ENCODE measurements at places on chromosomes 2 and 18.

- DNase-seq, result no peak
These were observed 29.5 kb upstream of the ATRAID start for GRCh38 chr2:27182346-27182745.

- DNase-seq, result no peak
These were observed 11.8 kb downstream of the COL4A4 start for GRCh38 chr2:227152093-227152766.

DNA sequence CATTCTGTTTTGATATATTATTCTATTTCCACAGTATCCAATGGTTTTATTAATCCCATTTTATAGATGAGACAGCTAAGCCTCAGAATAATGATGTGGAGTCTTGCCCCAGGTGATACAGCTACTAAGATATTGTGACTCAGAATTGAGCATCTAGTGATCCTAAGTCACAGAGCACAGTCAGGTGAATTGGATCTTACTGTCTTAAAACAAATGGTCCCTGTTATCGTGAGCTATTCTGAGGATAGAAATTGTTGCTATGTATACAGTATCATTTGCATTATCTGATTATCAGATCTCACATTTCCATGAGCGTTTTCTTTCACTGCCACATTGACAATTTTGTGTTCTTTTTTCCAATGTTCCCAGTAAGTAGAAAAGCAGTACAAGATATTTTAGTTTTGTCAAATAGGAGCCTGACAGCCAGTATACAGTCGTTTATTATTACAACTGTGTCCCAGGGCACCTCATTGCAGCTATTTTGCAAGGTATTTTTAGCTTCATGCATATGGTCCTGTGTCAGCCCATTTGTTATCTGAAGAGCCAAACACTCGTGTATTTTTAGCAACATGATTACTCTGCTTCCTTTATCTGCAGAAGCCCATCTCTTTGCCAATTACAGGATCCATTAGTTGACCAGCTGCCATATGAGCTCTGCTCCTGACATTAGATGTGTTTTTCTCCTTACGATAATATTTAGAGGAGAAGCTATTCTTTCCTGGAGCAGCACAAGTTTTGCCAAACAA lies 25.1 kb upstream of the SGPP2 start:
- DNase-seq, result no peak

DNA sequence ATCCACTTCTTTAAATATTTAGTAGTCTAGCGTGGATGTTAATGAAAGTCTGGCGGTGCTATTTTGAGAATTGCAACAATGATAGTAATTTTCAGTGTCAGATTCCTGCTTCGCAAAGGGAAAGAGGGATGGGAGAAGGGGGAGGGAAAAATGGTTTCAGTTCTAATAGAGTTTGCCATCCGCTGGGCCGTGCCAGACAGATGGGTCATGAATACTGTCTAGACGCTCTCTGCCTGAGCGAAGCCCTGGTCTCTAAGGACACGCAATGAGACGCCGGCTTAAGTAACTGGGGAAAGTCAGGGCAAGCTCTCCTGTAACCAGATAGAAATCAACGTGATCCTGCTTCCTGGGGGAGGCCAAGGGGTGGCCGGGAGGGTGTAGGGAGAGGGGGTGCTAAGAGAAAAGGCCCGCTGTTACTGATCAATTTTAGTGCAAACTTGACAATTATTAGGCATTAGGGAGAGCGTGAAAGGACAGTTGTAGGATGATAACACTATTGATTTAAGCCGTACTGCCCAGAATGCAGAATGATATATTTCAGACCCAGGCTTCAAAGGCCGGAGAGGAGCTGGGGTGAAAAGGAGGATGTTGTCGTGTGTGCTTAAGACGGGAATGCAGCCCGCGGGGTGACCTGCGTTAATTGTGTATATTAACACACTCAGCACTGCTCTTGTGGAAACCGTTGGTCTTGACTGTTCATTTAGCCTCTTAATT lies 229.2 kb downstream of the LDLRAD4 start:
- no peak for DNase-seq

GRCh38 chr2:26645762-26646161 lies 4.6 kb upstream of the CIB4 start:
- DNase-seq, result no peak

GRCh38 chr2:150517951-150518680 lies 30.6 kb upstream of the RND3 start:
- DNase-seq, result no peak

DNA sequence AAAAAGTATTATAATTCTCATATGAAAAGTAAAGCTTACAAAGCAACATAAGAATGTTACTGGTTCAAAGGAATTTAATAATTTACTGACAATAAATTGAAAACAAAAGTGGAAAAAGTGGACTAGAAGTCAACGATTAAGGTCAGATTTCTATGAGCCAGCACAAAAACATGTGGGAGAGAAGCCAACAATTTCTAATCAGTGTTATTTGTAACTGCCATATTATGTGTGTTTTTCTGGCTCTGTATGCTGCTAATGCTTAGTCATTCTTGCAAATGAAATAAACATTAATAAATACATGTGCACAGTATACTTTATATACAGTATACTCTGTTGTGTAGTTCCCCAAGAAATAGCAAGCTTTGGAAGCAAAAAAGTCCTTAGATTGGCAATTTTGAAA lies 301.3 kb upstream of the RGPD4 start:
- DNase-seq, result no peak

- DNase-seq, result no peak
These were observed 40.3 kb downstream of the COPS9 start for GRCh38 chr2:240095556-240096523.

- peak; percentile 94 for DNase-seq
These were observed 21.5 kb upstream of the TXNL4A start for GRCh38 chr18:80009661-80010550.

DNA sequence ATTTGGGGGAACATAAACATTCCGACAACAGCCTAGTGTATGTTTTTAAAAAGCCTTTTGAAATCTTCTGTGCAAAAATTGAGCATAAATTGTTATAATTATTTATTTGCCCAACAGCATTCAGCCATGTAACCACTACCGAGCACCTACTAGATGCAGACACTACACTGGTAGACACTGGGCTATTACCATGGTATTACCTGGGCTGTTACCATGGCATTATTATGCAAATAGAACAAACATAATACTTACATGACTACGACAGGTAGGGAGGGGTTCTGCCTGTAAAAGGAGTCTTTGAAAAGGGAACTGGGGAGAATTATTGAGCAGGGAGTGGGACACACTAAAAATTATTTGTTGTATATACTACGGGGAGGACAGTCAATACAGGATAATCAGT lies 116.4 kb downstream of the MREG start:
- DNase-seq, result no peak

DNA sequence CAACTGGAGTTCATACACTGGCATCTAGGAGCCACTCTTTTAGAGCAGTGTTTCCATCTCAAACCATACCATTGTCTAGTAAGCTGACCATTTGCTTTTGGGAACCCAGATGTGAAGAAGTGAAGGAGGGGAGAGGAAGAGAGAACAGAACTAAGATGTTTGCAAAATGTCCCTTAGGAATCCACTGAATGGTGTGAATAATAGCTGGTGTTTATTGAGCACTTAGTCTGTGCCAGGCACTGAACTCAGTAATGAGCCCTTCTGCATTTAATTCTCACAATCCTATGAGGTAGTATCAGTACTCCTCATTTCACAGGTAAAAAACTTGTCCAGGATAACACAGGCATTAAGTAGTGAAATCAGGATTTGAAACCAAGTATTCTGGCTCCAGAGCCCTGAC lies 23.5 kb downstream of the LMAN2L start:
- DNase-seq, result no peak

- no peak for DNase-seq
These were observed 1.5 kb downstream of the AQP4 start for GRCh38 chr18:26863921-26864497.

GRCh38 chr2:39615675-39616074 lies 50.0 kb upstream of the TMEM178A start:
- no peak for DNase-seq

DNA sequence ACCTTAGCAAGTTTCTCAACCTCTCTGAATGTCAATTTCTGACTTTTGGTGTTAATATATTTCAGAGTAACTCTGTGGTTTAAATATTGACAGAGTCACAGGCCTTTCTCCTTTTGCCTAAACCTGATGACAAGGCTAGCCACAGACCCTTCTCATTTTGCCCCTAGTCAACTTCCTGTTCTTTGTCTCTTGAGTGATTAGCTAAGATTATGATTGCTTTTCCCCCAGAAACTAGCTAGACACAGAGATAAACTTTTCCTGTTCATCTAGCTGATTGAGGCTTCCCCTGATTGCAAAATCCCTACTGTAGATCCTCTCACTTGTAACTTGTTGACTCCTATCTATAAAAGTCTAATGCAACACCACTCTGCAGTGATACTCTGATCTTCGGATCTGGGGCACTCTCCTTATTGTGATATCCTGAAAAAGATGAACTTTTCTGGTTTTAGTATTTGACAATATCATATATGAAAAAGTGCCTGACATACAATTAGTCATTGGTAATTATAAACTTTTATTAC lies 241.4 kb downstream of the ZNF385B start:
- DNase-seq, result no peak

DNA sequence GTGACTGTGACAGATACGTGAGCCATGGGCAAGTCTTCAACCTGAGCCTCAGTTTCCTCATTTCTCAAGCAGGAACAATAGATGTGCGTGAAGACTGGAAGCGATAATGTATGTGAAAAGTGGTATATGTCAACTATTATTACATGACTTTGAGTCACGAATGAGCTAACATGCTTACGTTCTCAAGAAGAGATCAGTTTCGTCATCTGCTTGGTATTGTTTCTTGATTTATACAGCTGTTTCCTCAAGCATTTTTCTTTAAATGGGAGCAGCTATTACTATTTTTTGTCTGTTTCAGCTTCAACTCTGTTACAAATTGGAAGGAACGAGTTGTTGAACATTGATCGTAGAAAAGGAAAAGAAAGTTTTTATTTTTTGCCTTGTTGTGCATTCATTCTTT lies 48.5 kb upstream of the THOC1 start:
- no peak for DNase-seq

GRCh38 chr2:75476761-75477160 lies 84.0 kb downstream of the EVA1A start:
- no peak for DNase-seq

GRCh38 chr2:186103276-186103675 lies 364.7 kb downstream of the FSIP2 start:
- no peak for DNase-seq

DNA sequence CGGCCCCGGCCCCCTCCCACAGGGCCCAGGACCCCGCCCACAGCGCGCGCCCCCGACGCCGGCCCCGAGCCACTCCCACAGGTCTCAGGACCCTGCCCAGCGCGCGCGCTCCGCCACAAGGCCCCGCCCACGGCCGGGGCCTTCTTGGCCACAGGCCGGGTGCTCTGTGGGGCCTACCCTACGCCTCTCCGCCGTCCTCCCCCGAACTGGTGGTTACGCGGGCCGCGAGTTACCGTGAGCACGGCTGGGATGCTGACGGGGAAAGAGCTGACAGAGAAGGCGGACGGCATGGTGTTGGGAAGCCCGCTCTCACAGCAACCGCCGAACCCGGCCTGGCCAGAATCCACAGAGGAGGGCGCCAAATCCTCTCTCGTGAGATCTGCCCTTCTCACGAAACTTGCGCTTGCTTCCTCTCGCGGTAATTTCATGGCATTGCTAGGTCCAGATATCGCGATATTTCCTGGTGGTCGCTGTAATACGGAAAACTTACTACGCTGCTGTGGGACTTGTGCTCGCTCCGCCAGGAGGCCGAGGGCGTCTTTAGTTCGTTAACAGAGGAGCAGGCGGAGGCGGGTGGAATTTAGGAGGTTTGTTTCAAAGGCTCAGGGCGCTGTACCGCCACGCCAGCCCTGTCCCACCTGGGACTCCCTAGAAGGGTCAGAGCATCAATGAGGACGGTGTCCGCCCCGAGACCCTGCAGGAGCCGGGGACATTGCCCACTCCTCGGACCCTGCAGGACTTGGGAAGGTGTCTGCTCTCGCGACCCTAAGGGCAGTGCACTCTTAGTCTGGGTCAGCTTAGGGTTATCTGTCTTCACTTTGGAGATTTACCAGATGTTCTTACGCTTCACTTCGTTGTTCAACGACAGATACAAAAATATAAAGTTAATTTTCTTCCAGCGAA lies at the start of gene TMEM18:
Gene TMEM18 (minus strand): TSS at position 351 of the 903 bp plus-strand sequence. CDS start 61 bp downstream, at position 290.
- peak; percentile 98 for DNase-seq

DNA sequence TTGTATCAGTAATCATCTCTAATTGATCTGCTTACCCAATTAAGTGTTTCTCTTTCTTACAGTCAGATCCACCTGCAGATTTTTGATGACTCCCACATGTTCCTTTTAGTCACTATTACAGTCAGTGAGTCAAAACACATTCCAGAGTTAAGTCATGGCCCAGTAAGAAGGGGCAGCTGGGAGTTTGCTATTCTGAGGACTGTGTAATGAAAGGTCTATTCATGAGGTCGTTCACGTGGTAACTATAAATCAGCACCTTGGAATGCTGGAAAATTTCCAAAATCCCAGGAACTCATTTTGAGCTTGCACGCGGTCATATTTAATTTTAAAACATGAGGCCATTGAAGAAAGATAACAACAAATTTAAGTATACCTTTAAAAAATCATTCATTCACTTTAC lies 252.5 kb downstream of the XIRP2 start:
- peak; percentile 89 for DNase-seq
